Activated T-cell treated with anti-CD3 and anti-CD28 coated beads, Interleukin-2, amount 50 U/mL, for 1 hour (primary cell): ENCODE measurements at places on chromosomes 7 and 10.

- no peak for DNase-seq
These were observed 215.8 kb downstream of the CHCHD3 start for GRCh38 chr7:132866144-132866531.

- no peak for DNase-seq
These were observed 34.1 kb upstream of the IFRD1 start for GRCh38 chr7:112416127-112416526.

- no peak for DNase-seq
These were observed 263.1 kb downstream of the ACTR3B start for GRCh38 chr7:153022475-153023193.

GRCh38 chr10:61217851-61218565 lies 235.2 kb downstream of the TMEM26 start:
- DNase-seq = no peak

DNA sequence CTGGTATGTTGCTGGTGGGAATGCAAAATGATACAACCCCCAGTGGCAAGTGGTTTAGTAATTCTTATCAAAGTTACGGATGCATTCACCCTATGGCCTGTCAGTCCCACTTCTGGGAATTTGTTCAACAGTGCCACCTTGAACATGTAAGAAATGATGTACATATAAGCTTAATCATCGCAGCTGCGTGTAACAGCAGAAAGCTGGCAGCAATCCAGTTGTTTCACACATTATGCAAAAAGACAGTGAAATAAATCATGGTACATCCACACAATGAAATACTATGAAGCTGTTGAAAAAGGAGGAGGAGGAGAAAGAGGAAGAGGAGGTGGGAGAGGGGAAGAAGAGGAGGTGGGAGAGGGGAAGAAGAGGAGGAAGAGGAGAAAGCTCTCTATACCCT lies 76.2 kb upstream of the MYL10 start:
- DNase-seq = no peak

DNA sequence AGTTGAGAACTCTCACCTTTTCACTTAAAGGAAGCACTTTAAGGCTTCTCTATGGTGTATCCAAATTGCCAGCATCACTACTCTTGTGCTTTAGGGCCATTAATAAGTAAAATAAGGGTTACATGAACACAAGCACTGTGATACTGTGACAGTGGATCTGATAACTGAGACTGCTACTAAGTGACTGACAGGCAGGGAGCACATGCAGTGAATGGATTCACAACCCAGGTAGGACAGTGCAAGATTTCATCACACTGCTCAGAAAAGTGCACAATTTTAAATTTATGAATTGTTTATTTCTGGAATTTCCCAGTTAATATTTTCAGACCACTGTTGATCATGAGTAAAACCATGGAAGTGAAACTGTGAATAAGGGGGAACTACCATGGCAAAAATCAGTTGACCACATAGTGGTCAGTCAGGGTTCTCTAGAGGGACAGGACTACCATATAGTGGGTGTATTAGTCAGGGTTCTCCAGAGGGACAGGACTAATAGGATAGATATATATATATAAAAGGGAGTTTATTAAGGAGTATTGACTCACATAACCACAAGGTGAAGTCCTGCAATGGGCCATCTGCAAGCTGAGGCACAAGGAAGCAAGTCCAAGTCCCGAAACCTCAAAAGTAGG lies 20.9 kb upstream of the CYP51A1 start:
- DNase-seq = no peak

DNA sequence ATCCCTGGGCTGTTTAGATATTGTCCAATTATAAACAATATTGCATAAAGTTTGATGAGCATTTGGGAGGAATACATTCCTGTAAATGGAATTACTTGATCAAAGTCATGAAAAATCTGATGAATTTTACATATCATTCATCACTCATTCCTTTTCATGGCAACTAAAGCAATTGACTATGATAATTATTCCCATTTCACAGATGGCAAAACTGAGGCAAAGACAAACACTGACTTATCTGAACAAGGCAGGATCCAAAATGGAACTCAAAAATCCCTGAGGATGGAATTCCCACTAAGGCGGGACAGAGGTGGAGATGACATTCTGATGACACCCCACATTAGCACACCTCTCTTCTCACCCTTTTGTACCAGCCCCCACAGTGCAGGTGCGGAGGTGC lies 17.1 kb downstream of the SLIT1 start:
- DNase-seq = no peak

DNA sequence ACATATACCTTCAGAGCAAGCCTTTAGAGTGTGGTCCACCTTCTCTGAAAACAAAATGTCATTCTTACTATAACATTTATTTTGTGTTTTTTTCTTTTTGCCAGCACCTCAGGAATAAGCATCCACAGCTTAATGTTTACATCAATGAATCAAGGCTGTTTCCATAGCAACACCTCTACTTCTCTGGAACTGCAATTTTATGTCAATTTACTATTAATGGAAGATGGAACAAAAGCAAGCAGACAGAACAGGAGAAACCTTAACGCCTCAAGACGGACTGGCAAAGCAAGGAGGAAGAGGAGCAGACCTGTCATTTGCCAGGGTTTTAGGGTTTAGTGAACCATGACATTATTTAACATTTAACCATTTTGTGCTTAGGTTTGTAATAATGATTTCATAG lies 63.1 kb downstream of the PRR15 start:
- no peak for DNase-seq

DNA sequence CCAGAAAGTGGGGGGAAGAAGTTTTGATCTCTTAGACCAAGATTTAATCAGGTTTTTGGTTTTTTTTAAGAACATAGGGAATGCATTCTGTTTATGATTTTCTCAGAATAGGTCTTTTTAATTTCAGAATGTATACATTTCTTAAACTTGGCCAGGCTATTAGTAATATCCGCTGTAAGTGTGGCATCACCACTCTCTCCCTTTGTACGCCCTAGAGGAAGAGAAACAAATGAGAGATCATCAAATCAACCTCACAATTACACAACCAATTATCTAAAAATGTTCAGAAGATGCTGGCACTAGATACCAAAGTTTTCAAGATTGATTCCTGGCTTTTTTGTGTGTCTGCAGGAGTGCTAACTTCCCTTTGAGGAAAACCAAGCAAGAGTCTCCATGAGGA lies 70.0 kb downstream of the KLF6 start:
- no peak for DNase-seq
